ENCODE measurements at places on chromosomes 6 and 20.

- no peak for DNase-seq
These were observed 14.4 kb downstream of the REPS1 start for GRCh38 chr6:138973466-138974153.

DNA sequence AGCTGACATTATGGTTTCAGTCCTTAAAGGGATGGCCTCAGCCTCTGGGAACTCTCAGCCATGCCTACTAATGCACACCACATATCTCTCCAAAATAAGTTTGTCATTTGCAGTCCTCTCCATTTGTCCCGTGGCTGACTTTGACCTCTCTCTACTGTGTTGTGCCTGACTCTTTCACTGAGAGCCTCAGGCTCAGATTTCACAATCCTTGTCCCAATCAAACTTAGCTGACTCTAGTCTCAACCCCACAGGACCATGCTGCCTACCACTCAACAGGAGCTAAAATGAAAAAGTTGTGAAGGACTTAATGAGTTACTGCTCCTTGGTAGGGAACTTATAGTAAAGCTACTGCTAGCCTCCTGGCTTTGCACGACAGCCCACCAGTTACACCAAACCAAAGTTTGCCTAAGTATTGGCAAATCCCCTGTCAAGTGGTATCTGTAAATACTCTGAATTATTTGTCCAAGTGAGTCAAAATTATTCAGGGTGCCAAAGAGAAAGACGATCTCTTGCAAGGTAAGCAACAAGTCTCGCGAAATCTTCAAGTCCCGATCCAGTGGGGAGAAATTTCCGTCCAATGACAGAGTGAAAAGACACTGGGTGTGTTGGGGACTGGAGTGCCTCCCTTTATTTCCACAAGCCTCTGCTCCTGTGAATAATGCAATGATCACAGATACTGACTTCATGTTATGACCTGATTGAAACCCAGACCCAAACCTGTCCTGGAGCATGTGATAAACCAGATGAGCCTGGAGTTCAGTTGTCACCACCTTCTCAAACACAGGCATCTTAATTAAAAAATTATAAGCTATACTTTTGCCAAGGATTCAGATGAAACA, 124.4 kb upstream of the FOXQ1 start:
- DNase-seq: no peak

- DNase-seq: no peak
These were observed 17.3 kb upstream of the BHLHE23 start for GRCh38 chr20:63023936-63024571.

DNA sequence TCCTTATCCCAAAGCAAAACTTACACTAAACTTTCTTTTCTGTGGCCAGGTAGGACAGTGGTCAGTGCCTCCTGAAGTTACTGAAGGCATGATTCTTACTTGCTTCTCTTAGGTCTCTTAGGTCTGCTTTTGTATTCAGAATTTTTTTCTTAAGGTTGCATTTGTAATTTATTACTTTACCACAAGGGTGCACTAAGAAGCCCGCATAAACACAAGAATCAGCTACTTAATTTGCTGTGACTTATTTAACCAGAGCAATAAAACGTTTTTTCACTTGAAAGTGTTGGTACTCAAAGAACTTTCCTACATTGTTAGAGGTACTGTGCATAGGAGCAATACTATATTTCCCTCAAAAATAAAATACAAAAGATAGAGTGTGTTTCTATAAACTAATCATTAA, 75.4 kb upstream of the LAMA2 start:
- no peak for DNase-seq

- DNase-seq: no peak
These were observed 18.3 kb downstream of the COL9A3 start for GRCh38 chr20:62834967-62835730.

All from stimulated activated CD4-positive, alpha-beta T cell treated with anti-CD3 and anti-CD28 coated beads, Interleukin-2, amount 100 ng/mL, for 48 hours (primary cell).